GM04503 (cell line): ENCODE measurements at places on chromosomes 2 and 18.

- no peak for DNase-seq
Observed at GRCh38 chr2:189683348-189683747, 8.9 kb downstream of the ANKAR start.

GRCh38 chr18:70461323-70462077 is 172.7 kb downstream of the SOCS6 start:
- no peak for DNase-seq

GRCh38 chr18:67408240-67408639 is 108.3 kb downstream of the DSEL start:
- DNase-seq: no peak

DNA sequence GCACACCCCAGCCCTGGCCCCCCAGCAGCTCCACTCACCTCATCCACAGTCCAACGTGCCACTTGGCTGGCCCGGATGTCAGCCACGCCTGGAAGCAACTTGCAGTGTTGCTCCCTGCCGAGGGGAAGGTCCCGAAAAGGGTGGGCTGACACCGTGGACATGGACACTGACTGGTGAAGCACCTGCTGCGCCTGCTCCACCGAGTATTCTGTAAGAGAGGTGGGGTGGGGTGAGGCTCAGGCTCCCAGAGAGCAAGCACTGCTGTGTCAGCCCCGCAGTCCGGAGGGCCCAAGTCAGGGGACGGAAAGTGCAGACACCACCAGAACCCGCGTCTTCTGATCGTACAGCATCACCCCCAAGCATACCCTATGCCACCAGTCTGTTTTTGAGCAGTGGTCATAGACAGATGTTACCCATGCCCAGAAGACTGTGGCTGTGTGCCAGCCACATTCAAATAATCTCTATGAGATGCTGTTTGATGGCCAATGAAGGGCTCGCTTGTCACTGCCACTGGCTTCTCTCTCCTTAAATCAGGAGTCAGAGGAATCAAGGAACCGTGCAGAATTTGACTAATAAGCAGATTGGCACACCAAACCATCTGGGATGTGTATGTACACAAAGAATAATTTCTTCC is 74.2 kb upstream of the TMEM200C start:
- DNase-seq: no peak

DNA sequence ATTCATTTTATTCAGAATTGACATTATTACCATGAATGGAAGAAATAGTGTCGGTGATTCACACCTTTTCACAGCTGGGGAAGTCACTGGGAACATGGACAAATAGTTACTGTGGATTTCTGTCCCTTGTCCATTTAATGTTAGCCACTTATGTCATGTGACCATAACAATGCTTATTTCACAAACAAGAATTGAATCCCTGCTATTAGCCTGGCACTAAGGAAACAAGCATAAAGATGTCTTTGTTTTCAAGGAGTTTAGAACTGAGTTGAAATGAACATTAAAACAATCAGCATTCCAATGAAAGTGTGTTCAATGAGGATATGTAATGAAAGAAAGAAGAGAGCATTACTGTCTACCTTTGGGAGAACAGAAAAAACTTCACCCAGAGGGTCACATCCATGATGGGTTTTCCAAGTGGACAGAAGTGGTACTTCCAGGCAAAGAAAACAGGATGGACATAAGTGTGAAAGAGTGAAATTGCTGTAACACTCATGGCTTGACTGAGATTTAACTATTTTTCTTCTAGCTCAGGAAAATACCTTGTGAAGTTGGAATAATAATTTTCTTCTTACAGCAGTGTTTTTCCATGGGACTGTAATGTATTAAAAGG is 324.5 kb upstream of the UBE2E3 start:
- no peak for DNase-seq

- no peak for DNase-seq
Observed at GRCh38 chr2:95047629-95048510, 22.4 kb downstream of the MAL start.

DNA sequence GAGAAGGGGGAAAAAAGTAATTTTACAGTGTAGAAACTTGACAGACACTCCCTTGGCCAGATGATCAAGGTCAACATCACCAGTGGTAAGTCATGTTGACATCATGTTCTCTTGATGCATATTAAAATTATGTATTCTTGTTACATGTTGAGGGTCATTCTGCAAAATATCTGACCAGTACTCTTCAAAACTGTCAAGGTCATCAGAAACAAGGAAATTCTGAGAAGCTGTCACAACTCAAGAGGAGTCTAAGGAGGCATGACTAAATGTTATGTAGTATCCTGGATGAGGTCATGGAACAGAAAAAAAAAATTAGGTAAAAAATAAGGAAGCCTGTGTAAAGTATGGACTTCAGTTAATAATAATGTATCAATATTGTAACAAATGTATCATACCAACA is 6.3 kb downstream of the SGPP2 start:
- no peak for DNase-seq

GRCh38 chr2:136319237-136319636 is 201.3 kb upstream of the CXCR4 start:
- no peak for DNase-seq

DNA sequence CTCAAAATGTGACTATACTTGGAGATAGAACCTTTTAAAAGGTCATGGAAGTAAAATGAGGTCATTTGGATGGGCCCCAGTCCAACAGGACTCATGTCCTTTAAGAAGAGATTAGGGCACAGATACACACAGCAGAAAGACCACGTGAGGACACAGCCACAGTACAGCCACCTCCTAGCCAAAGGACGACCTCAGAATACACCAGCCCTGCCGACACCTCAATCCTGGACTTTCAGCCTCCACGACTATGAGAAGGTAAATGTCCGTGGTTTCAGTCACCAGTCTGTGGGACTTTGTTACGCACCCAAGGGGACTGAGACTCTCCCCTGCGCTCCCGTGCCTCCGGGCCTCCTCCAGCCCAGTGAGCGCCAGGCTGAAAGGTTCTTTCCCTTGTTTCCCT is 30.2 kb upstream of the HPCAL1 start:
- DNase-seq: no peak

DNA sequence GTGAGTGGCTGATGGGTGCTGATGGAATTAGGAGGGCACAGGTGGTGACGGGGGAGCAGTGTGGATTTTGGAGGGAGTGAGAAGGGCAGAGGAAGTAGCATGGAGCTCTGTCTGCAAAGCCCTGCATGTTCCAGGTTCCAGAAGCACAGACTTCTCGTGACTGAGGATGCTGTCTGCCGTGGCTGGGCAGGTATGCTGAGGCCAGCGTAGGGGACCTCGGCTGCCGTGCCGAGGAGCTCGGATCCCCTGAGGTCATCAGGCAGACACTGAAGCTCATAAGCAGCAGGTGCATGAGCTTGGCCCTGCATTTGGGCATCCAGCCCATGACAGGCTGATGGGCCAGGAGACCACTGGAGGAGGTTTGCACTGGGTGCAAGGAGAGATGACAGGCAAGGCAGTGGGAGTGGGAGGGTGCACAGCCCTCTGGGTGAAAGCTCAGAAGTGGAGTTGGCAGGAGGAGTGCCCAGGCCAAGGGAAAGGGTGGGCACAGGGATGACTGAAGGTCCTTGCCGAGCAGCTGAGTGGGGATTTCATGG is 215.3 kb downstream of the SH3RF3 start:
- no peak for DNase-seq

GRCh38 chr2:239227661-239228371 is 173.0 kb downstream of the HDAC4 start:
- DNase-seq: no peak

DNA sequence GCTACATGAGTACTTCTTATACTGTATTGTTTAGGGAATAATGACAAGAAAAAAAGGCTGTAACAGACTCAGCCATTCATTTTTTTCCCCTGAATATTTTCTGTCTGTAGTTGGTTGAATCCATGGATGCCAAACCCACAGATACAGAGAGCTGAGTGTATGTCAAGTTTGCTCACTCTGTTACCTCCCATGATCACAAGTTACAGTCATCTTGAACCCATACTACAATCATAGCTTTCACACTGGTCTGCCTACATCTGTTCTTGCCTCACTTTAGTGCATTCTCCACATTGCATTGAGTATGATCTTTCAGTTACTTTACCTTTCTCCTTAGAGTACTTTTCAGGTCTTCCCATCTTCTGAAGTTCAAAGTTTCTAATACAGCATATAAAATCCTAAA is 94.0 kb downstream of the BIRC6 start:
- no peak for DNase-seq

GRCh38 chr2:238016526-238016925 is 44.3 kb upstream of the SCLY start:
- no peak for DNase-seq

GRCh38 chr18:77905449-77906055 is 655.9 kb downstream of the GALR1 start:
- no peak for DNase-seq

GRCh38 chr2:223232896-223233295 is 180.9 kb downstream of the KCNE4 start:
- no peak for DNase-seq

GRCh38 chr2:95031726-95032116 is 6.2 kb downstream of the MAL start:
- no peak for DNase-seq

GRCh38 chr2:122421775-122422174 is 666.3 kb downstream of the TSN start:
- no peak for DNase-seq

DNA sequence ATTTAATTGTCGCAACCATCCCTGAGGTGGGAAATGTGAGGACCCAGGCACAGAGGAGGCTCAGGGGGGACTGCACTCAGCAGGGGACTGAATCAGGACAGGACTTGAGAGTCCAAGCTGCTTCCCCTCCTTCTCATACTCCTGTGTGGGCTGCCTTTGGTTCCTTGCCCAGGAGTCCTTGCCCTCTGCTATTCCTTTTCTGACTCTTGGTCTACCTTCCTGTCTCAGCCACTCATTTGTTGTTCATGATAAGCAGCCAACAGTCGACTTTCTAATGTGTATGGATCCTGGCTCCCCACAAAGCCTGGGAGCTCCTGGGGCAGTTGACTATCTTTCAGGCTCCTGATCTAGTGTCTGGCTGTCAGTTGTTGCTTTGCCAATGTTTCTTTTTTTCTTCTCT is 28.3 kb downstream of the GATA6 start:
- DNase-seq: no peak

DNA sequence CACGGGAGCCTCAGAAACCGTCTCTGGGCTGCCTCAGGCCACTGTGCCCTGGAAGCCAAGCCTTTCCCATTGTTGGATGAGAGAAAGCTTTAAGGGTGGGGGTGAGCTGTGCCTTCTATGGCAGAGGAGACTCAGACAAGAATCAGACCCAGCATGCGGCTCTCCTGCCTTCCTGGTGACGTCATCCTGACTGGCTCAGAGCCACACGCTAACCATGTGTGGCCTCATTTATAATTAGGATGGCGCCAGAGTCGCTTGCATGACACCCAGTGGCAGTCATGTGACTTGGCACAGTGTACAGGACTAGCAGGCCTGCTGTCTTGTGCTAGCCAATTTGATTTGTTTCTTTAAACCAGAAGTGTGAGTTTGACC is 99.1 kb downstream of the SH3BP4 start:
- peak; percentile 94 for DNase-seq

DNA sequence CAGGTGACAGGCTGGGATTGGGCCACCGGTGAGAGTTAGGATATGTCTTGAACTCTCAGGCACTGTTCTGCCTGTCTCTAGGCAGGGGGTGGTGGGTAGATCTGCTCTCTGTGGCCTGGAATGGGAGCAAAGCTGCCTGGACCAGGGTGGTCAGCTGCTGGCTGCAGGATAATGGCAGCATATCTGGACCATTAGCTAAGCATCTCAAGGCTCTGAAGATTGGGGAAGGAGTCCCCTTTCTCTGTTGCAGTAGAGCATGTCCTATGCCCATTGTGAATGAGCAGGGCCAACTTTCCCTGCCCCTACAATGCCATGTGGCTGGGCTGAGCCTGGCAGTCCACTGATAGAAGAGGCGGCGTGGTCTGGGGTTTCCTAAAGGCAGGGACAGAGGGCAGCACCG is 34.6 kb downstream of the LOXHD1 start:
- no peak for DNase-seq

DNA sequence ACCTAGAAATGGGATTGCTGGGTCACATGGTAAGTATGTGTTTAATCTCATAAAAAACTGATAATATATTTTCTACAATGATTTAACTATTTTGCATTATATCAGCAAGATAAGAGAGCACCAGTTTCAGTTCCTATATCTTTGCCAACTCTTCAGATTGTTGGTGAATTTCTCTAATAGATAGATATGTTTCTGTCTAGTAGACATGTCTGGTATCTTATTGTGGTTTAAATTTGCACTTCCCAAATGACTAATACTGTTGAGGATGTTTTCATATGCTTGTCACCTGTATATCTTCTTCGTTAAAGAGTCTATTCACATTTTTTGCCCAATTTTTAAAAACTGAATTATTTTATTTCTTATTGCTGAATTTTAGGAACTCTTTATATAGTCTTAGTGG is 113.8 kb upstream of the UXS1 start:
- no peak for DNase-seq

DNA sequence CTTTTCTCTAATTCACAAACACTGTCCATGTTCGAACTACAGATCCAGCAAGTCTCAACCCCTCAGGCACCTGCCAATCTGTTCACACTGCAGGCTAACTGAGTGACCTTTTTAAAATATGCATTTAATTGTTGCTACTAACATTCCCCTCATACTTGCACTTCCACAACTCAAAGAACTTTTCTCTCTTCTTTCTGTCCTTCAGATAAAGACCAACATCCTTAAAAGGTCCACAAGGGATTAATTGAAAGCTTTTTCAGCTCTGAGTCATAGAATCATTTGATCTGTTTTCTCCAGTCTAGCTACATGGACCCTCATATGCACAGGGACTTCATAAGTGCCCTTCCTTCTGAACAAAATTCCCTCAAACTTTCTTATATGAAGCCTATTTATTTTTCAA is 1321.2 kb downstream of the DPP10 start:
- DNase-seq: no peak

DNA sequence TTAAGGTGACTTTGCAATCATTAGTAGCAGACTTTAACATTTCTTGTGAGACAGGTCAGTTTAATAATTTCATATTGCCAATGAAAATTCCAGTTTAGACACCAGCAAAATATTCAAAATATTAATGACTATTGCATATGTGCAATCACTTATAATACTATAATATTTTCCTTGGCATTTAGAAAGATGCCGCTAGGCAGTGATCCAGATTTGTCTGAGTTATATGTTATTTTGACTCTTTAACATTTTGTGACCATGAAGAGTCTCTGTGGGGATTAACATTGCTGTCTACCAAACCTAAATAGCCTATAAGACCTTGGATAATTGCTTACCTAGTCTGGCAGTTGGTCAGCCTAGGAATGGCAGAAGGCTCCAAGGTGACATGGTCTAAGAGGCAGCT is 389.6 kb downstream of the THSD7B start:
- no peak for DNase-seq
